ENCODE measurements at places on chromosomes 7 and 10.
A peak's percentile ranks its signal among the peaks of the same experiment; 100 is the strongest.

DNA sequence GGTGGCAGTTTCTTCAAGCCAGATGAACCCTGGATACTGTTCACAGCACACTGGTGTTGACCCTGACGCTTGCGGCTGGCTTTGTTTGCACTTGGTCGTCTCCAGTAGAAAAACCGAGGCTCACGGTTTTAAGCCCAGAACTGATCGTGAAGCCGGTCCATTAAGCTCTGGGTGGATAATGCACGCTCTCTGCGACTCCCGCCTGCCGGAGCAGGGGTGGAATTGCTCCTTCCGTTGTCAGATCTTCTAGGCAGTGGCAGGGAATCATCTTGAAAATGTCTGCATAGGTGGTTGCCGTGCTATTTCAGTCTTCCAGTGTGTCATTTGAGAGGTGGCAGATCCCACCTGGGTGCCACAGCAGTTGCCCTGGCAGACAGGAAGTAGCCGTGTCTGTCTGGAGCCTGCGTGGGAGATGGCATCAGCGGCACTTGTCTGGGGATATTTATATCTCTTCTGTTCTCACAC lies 35.9 kb upstream of the AP5Z1 start:
- DNase-seq, result peak; percentile 75

DNA sequence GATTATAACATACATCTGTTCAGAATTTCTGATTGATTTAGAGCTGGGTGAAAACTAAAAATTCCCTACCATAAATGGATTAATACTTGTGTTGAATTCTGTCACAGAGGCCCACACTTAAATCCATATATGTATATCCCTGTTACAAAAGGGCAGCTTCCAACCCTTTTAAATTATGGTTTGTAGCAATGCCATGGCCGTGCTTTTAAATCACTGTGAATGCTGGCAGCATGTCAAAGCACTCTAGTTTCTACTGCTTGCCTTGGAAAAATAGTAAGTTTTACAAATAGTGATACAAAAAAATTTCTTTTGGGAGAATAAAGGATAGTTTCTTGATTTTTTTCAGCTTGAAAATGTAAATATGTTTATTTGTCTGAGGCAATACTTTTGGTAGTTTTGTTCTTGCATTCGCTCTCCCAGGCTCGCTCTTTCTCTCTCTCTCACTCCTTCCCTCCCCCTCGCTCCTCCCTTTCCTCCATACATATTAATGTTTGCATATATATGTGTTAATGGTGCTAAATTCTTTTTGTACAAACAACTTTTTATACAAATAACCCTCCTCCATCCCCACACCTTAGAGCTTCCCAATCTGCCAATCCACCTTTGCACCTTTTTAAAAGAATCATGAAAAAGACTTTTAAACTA lies 29.8 kb downstream of the TES start:
- no peak for DNase-seq

DNA sequence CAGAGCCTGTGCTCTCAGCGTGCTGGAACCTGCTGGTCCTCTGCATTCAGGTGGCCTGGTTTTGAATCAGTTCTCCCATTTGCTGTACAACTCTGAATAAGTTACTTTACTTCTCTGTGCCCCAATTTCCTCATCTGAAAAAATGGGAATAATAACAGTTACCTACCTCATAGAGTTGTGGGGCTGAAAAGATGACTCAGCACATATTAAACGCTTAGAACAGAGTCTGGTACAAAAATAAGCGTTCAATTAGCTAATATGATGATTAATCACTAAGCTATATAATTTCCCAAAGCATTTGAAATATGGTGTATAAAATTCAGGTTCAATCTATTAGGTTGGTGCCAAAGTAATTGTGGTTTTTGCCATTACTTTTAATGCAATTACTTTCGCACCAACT lies 259.1 kb downstream of the PRPF18 start:
- DNase-seq, result no peak

DNA sequence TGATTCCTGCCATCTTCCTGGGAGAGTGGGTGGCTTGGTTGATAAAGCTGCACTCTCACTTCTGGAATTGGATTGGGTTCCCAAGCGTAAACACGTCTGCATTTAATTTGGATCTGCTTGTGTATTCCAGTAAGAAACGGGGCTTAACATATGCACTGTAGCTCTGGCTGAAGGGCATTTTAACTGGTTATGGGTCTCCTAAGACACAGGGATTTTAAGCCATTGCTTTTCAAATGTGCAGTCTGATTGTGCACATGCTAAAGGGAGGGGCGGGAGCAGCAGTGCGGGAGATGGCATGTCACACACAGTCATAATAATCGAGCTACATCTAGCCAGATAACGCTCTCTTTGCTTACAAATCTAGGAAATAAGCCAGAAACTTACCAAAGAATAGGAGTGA lies 247.3 kb upstream of the LYZL1 start:
- DNase-seq, result no peak

GRCh38 chr7:131848033-131848432 lies 291.6 kb upstream of the PODXL start:
- DNase-seq, result no peak

DNA sequence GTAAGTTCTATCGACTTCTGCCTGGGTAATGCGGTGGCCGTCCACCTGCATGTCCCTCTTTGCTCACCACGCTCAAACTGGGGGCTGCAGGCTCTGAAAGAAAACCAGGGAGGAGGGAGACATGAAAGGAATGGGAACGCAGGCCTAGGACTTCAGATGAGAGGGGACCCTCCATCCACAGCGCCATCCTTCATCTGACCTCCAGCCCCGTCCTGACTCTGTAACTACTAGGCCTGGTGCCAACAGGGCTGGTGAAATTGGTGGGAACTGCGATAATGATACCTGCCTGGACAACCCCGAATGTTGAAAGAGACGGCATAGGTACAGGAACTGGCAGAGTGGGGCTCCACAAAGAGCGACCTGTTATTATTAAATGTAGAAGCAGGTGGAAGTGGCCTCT lies 1.3 kb upstream of the ECHDC3 start:
- no peak for DNase-seq

DNA sequence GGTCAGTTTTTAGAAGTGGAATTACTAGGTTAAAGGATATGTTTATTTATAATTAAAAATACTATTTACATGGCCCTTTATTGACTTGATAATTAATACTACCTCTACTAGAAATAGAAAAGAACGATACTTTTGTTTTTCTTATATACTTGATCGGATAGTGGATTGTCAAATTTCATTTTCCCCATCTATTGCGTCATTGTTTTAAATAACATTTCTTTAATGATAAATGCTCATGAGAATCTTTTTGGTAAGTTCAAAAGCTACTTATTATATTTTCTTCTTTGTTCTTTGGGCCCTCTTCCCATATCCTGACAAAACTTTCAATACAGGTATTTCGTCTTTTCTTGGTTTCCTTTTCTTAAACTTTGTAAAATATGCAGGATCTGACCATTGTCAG lies 392.4 kb downstream of the PHF14 start:
- no peak for DNase-seq

Measured in globus pallidus (tissue), 1 donor.